CD4-positive, alpha-beta memory T cell (primary cell): ENCODE measurements at places on chromosomes 12 and 14.

DNA sequence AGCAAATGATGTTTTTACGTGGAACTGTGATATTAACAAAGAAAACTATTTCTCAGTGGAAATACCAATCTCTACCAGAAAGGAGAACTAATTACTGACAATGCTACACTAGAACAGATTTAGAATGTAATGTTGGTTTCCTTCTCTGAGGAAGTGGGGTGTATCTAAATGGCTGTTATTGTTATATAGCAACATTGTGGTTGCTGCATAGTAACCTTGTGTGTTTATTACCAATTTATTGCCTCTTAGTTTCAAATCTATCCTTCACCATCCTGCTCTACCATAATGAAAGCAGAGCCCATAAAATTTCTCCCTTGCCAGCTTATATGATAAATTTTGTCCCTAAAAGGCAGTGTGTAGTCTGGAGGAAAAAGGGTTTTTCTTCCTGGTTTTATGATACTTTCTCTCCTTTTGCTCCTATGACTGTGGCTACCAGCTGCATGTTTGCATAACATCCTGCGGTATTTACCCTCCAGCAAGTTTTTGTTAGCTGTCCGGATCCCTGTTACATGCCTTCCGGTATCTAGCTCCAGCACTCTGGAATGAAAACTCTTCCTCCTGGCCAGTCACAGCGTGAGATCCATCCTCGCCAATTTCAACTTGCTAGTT, 5.7 kb upstream of the KLRK1 start:
- no peak for DNase-seq

DNA sequence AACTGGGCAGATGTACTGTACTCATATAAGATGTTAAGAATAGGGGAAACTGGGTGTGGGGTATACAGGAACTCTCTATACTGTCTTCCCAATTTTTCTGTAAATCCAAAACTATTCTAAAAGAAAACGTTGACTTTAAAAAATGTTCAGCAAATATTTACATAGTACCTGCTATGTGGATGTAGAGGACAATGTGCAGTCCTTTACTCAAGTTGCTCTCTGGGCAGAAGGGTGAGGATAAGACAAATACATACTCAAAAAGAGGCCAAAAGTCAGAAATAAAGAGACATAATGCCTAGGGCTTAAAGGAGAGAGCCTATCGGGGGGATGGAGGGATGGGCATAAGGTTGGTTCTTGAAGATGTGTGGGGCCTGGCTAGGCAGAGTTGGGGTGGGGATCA, 44.7 kb downstream of the PPP1R36 start:
- no peak for DNase-seq

- DNase-seq: no peak
These were observed 70.8 kb upstream of the TMCC3 start for GRCh38 chr12:94721173-94721572.

- peak; percentile 37 for DNase-seq
These were observed 44.1 kb downstream of the PITPNM2 start for GRCh38 chr12:123106640-123107359.

- no peak for DNase-seq
These were observed 570 bp upstream of the MRPS35 start for GRCh38 chr12:27709932-27710591.

DNA sequence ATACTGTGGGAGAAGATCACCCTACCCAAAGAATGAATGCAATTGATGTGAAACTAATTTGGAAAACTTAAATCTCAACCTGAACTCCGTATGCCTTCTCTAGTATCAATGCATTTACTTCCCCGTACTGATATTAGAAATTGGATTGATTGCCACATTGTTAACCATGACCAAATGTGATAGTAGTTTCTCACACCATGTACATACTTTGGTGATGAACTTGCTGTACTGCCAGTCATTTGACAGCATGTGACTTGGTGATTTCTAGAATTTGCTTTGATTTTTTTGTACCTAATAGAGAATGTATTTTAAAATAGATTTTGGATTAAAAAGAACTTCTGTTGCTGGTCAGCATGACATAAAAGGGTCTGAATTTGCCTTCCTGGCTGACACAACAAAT, 579.8 kb upstream of the TMEM132C start:
- no peak for DNase-seq

DNA sequence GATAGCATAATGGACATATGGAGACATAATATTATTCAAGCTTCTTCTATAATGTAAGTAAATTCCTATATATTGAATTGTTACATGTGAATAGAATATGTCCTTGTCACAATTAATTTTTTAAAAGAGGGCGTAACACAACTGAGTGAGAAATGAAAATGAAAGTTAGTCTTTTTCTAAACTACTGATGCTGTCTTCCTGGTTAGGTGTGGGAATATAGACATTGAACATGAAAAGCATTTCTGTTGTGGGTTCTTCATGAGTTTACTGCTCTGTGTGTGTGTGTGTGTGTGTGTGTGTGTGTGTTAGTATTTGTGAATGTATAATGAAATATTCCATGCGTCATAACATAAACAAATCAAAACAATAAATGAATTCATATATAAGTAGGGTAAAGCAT, 40.5 kb upstream of the RTL1 start:
- no peak for DNase-seq

- no peak for DNase-seq
These were observed 195.2 kb upstream of the CRY1 start for GRCh38 chr12:107288414-107289127.

GRCh38 chr12:110088936-110089335, 35.2 kb upstream of the IFT81 start:
- DNase-seq: no peak

DNA sequence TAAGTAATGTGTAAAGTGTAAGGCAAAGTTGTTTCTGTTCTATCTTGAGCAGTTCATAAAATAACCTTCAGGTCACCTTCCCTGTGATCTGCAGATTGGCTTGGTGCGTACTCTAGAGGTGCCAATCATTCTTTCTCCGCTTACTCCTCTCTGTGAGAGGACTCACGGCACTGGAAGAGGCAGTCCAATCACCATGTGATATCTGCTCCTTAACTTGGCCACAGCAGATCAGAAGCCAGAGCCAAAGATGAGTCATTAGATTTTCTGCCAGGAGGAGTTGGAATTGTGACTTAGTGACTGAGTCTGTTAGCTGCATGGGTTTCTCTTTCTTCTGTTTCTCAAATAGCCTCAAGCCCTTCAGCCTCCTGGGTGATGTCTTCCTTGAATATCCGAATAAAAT, 165.5 kb downstream of the SLC41A2 start:
- no peak for DNase-seq

DNA sequence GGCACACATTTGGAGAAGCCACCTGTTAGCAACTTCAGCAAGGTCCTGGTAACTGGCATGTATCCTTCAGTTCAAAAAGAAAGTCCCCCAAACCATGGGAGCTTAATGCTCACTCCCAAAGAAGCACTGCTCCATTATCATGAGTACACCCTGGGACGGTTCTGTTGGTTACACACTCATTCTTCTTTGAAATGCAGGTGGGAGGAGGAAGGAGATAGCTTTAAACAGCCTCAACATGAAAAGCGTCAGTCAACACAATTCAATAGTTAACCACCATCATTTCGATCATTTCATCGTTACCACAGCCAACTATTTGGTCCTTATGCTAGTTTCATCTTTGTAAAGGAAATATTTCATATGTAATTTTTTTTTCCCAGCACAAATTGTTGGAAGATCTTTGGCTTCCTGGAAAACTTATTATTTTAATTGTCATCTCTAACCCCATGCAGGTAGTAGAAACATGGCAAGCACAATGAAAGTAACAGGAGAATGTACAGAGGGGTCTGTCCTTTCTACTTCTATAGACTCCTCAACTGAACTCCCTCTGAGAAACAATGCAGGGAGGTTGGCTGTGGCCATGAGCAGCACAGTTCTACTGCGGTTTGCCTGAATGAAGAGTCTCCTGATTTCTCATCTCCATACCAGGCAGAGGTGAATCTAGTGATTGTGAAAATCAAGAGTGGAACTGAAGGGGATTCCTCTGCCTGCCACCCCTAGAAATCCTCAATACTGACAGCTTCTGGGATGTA, 196.4 kb upstream of the FOXN3 start:
- DNase-seq: no peak

DNA sequence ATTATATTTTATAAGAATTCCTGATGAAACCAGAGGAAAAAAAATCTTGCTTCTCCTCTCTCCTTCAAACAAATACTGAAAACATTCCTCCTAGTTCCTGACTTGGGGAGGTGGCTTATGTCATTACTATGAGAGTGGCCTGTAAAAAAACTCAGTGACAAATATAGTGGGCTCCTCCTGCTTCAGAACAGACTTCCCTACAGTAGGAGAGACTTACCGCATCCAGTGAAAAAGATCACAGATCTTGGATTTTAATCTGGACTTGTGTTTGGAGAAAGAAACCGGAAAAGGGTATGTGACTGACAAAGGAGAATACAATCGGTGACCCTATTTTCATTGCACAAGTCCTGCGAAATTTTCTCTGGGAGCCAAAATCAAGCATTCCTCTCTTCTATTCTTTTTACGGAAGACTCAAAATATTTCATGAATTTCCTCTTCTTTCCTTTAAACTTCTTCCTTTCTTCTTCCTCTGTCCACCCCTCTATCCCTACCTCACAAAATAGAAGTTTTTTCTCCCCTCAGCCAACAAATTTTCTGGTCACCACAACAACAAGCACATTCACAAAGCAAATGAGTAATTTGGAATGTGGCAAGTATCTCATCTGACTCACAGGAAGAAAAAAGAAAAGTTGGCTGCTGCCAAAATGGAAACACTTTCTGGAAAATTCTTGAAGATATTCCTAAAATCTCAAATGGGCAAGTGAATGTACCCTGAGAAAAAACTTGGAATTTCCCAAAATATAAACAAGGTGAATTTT, 185.1 kb upstream of the CDKN3 start:
- DNase-seq: no peak

DNA sequence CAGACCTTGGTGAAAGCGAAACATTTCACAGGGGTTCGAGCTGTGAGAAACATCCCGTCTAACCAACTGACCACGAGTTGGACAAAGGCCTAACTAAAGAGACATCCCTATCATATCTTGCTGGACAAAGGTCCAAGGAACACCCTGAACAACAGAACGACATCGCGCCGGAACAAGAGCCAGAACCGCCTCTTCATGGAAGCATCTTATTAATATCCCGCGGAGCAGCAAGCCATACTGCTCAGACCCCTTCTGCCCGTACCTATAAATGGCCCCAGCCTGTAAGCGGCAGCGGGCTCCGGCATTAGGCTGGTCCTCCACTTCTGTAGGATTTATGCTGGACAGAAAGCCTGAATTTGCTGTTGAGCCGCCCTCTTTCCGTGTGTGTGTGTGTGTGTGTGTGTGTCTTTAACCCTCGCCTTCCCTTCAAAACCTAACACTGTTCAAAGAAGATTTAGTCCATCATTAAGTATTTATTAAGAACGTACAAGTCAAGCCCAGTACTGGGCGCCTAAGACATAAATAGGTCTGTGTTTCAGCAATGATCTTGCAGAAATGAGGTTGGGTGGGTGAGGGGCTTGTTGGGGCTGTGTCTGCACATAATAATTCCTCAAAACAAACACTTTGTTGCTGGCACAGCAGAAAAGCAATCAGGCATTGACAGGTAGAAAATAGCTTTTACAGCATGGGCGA, 1.9 kb downstream of the SLC6A15 start:
- DNase-seq: no peak

GRCh38 chr12:57983146-57983857, 41.9 kb downstream of the ATP23 start:
- peak; percentile 4 for DNase-seq

- DNase-seq: no peak
These were observed 827 bp downstream of the ALDH2 start for GRCh38 chr12:111767362-111768158.

DNA sequence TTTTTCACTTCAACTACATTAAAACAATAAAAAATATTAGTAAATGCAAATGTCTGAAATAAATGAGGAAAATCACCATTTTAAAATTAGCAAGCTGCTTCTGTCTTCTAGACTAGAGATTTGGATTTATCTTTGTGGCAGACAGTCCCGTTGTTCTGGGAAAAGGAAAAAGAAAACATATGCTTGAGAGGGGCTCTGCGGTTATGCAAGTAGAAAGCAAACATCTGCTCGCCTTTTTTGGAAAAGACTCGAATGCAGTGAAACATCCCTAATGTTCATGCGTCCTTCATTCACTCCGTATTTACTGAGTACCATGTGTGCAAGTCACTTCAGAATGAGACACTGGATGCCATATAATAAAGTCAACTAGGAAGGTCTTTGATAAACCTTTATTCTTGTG, 44.9 kb downstream of the IFNG start:
- no peak for DNase-seq

GRCh38 chr12:92987846-92988621, 58.9 kb upstream of the EEA1 start:
- DNase-seq: no peak

- DNase-seq: no peak
These were observed 15.1 kb downstream of the CPNE8 start for GRCh38 chr12:38890102-38890855.

DNA sequence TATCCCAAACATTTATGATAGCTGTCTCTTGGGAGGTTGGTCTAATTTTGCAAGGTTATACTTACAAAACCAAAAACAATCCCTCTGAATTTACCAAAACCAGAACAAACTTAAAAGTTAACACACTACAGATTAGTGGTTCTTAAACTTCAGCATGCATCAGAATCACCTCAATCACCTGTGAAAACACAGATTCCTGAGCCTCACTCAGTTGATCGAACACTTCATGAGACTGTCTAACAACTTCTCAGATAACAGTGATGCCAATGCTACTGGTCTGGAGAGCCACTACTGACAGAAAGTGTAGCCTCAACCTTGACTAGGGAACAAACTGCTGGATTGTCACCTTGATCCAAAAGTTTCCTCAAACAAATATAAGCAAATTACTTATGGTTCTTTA, 44.2 kb downstream of the ATP2B1 start:
- no peak for DNase-seq

- DNase-seq: no peak
These were observed 13.5 kb upstream of the CYP46A1 start for GRCh38 chr14:99670361-99671234.

GRCh38 chr12:126353604-126354003, 1288.4 kb downstream of the AACS start:
- DNase-seq: no peak
